ENCODE measurements at places on chromosomes 16 and 17.

DNA sequence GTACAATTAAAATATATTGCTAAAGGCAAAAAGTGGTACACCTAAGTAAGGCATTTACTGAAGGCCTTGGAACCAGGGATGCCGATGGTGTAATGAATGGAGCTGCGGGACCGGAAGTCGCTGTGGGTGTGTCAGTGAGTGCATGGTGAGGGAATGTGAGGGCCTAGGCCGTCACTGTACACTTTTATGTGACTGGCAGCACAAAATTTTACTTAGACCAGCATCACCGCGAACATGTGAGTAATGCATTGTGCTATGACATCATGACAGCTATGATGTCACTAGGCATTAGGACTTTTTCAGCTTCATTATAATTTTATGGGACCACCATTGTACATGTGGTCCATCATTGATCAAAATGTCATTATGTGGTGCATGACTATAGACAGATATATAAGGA lies 14.7 kb downstream of the ALOX15B start:
- DNase-seq, result no peak

GRCh38 chr16:50841081-50841886 lies 99.4 kb downstream of the CYLD start:
- peak; percentile 95 for DNase-seq

DNA sequence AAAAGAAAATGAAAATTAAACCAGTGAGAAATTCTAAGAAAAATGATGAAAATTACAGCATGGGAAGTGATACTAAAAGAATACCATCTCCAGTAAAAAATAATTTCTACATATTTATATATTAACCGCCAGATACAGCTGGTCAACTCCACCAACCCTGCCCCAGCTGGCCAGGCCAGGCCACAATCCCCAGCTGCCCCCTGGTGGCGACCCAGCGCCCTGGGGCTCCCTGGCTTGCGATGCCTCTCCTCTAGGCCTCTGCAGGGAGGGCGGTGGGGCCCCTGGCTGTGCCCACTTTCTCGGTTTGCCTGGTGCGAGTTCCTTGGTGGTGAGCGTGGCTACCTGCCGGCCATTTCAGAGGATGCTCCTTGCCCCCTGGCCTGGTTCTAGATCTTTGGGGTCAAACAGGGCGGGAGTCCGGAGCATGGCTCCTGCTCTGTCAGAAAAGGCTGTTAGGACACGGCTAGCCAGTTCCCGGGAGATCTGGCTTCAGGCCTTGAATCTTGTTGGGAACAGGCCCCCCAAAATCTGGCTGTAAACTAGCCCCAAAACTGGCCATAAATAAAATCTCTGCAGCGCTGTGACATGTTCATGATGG lies 14.5 kb downstream of the GLIS2 start:
- no peak for DNase-seq

DNA sequence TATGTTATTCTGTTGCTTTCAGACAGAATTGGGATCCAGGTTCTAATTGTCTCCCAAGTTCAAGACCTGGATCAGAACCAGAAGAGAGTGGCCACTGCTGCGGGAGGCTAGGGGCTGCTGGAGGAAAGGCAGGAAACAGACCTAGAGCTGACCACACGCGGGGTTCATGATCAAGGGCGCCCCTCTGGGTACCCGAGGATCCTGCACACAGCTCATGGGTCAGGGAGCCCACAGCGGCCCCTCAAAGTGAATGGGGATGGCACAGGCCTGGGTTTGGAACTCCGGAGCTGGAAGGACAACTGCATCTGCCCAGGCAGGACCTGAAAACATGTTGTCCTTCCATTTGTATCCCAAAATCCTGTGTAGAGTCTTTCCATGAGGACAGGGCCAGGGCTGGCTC lies 107.0 kb downstream of the RMI2 start:
- DNase-seq, result no peak

- no peak for DNase-seq
Observed at GRCh38 chr16:49665482-49666230, 190.3 kb downstream of the ZNF423 start.

DNA sequence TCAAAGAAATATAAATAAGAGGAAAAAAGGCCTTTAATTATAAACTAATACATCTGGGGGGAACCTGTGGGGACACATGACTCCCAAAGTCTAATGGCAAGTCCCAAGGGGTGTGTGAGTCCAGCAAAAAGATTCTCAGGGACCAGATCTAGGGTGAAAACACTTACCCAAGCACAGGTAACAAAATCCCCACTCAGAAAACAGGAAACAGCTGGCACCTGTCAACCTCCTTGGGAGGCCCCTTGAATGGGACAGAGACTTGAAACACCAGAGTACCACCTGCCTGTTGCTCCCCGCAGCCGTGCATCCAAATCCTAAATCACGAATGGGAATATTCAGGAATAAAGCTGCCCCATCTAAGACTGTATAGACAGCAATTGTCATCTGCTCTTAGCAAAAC lies 461.2 kb upstream of the CDH5 start:
- no peak for DNase-seq

- no peak for DNase-seq
Observed at GRCh38 chr16:57801809-57802340, 416 bp downstream of the KIFC3 start.

DNA sequence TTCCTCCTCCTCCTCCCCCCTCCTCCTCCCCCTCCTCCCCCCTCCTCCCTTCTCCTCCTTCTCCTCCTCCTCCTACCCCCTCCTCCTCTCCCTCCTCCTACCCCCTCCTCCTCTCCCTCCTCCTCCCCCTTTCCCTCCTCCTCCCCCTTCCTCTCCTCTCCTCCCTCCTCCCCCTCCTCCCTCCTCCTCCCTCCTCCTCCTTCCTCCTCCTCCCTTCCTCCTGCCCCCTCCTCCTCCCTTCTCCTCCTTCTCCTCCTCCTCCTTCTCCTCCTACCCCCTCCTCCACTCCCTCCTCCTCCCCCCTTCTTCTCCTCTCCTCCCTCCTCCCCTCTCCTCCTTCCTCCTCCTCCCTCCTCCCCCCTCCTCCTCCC lies 6.6 kb upstream of the PDP2 start:
- DNase-seq, result no peak

- no peak for DNase-seq
Observed at GRCh38 chr16:28072087-28072486, 8.6 kb upstream of the GSG1L start.

DNA sequence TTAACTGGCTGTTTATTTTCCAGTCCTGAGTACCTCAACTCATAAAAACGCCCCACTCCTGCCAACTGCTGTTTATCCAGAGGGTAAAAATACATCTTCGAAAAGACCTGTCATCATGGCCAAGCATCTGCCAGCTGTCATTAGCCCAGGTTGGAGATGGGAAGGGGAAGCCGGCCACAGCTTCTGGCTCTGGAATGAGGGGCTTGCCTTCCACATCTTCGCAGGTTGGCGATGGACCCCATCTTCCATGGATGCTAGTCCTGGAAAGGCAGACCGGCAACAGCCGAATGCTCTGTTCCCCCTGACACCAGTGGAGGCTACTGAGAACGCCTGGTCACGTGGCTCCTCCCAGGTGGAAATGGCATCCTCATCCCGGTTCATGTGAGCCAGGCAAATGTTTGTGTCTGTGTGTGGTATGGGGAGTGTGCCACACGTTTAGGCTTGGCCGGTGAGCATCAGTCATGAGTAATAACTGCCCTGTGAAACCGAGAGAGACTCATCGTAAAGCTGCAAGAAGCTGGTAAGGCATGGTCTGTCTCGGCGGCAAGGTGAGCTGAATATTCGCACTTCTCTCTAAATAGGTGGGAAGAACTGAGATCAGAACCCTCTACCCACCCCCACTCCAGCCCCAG lies 420 bp upstream of the KRTAP17-1 start:
- no peak for DNase-seq
